GM04503 (cell line): ENCODE measurements at places on chromosomes 16 and 17.

DNA sequence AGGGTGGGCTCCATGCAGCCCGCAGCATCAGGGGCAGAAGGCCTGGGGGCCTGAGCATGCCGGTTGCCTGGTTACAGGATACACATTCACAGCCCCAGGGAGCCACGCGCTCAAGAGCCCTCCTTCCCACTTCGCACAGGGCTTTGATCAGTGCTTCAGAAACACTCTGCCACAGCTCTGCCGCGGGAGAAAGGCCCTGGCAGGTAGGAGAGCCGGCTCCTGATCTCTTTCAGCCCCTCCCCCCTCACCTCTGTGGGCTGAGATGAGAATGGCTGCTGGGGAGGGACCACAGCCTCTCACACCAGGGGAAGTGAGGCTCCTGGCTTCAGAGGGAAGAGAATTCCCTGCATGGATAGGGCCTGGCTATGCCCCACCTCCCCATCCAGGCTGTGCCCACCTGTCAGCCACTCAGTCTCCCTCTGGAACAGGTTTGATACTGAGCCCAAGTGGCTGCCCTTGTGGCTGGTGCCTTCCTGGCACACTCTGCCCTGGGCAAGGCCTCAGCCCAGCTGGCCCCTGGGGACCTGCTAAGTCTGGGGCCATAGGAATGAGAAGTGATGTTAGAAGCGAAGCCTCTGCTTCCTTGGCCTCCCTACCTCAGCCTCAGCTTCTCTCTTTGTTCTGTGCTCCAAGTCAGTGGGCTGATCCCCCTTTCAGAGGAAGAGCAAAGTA lies 8.6 kb downstream of the DOK4 start:
- no peak for DNase-seq

- DNase-seq, result no peak
Measured at GRCh38 chr17:72556944-72557826, 436.4 kb downstream of the SOX9 start.

GRCh38 chr17:73400915-73401545 lies 89.2 kb upstream of the CDC42EP4 start:
- no peak for DNase-seq

GRCh38 chr17:8326511-8327302 lies 12.9 kb upstream of the ODF4 start:
- DNase-seq, result no peak

DNA sequence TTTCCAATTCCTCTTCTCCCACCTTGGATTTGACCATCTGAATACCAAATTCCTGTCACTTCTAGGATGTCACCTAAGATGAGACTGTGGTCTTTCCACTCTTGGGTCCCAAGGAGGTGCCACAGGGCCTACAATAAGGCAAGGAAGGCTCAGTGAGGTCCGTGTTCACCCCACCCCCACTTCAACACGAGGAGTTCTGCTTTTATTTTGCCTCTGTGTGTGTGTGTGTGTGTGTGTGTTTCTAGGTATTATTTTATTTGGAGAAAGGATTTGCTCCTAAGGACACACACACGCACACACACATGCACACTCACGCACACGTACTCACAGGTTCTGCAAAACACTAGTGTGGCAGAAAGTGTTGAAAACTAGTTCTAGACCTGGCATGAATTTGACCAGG lies 24.5 kb upstream of the PHOSPHO1 start:
- no peak for DNase-seq

DNA sequence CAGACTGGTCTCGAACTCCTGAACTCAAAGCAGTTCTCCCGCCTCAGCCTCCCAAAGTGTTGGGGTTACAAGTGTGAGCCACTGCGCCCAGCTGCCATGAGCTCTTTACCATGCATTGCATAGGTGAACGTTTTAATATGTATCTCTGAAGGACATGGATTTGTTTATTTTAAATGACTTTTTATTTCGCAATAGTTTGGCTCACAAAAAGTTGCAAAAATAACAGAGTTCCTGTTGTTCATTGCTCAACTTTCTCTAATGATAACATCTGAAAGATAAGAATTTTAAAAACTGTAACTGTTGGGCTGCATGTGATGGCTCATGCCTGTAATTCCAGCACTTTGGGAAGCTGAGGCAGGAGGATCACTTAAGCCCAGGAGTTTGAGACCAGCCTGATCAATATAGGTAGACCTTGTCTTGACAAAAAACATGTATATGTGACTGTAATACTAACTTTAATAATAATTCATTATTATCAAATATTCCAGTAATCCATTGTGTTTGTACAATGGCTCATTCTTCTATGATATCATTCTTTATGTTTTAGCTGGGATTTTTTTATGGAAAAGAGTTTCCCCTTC lies 80.1 kb downstream of the ABCC1 start:
- DNase-seq, result no peak
